Hippocampal formation (tissue), 2 donors: ENCODE measurements at places on chromosomes 16 and 17.

DNA sequence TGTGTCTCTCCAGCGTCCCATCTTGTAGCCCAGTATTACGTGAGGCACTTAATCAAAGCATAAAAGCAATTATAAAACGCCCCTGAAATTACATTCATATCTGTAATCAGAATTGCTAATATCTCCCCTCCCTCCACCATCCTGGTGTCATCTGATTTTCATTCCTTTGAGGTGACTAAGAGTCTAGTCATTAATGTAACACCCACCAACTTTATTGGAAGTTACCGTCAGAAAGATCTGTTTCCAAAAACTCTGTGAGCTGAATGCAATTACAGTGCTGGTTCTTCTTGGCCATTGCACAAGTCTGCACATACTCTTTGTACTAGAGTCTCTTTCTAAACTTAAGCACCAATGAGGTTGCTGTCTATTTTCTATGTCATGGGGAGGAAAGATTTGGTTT, 12.5 kb upstream of the MAF start:
- DNase-seq: no peak

GRCh38 chr16:75589306-75589705, 23.1 kb downstream of the GABARAPL2 start:
- no peak for DNase-seq

- DNase-seq: no peak
These were observed 303.7 kb downstream of the KCNJ2 start for GRCh38 chr17:70473049-70473448.

DNA sequence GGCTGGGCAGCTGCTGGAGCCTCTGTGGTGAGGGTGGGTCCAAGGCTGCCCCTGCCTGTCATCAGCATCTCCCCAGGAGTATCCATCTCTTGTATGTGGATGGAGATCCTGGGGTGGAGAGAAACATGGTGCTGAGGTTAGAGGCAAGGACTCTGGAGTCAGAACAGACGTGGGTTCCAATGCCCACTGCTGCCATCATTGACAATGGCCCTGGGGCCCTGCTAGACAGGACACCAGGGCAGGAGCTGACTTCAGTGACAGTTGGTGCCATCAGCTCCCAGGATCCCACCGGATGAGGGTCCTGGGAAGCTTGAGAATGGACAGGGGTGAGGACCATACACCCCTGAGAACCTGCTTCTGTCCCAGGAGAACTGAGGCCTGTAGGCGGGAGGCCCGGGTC, 15.6 kb downstream of the MYLK3 start:
- no peak for DNase-seq

DNA sequence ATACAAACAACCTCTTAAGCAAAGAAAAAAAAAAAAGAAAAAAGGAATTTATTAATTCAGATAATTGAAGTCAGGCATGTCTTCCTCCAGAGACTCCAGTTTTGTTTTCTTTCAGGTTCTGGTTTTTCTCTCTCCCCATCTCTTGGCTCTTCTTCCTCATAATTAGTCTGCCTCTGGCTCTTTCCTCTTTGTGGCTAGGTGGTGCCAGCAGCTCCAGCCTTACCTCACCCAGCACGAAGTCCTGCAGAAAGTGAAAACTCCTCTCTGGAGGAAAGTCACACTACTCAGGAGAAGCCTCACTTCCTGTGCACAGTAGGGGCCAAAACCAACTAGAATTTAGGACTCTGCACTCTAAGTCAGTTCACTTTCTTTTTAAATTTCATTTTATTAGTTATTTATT, 10.3 kb upstream of the NFAT5 start:
- no peak for DNase-seq

GRCh38 chr16:2145843-2146242, 2.6 kb upstream of the RAB26 start:
- no peak for DNase-seq

DNA sequence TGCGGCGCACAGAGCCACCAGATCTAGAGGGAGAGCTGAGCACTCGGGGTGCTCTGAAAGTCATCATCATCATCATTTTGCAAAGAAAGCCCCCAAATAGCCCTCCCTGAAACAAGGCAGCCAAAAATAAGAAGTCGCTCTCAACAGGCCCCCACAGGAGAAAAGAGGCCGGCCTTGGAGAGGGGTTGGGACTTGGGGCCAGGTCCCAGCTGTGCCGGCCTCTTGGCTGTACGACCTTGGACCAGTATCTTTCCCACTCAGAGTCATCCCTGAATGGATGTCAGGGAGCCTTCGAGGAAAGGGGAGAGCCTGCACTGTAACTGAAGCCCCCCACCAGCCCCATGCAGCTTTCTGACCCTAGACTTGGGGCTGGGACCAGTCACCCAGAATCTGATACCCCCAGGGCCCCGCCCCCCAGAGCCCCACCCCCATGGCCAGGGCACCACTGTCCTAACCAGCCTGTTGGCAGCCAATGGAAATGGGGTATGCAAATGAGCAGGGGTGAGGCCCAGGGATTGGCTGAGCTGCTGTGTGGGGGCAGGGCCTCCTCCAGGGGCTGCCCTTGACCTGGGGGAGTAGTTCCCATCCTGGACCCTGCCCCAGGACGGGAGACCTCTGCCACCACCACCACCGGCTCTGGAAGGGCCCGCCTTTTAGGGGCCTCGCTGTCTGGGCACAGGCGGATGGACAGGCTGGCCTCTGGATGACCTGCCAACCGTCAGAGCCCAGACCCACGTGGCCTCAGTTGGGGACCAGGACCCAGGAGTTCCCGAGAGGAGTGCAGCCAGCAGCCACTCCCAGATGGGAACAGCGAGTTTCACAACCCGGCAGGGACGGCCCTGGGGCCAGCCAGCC, 15.4 kb downstream of the ZFPM1 start:
- DNase-seq: no peak

DNA sequence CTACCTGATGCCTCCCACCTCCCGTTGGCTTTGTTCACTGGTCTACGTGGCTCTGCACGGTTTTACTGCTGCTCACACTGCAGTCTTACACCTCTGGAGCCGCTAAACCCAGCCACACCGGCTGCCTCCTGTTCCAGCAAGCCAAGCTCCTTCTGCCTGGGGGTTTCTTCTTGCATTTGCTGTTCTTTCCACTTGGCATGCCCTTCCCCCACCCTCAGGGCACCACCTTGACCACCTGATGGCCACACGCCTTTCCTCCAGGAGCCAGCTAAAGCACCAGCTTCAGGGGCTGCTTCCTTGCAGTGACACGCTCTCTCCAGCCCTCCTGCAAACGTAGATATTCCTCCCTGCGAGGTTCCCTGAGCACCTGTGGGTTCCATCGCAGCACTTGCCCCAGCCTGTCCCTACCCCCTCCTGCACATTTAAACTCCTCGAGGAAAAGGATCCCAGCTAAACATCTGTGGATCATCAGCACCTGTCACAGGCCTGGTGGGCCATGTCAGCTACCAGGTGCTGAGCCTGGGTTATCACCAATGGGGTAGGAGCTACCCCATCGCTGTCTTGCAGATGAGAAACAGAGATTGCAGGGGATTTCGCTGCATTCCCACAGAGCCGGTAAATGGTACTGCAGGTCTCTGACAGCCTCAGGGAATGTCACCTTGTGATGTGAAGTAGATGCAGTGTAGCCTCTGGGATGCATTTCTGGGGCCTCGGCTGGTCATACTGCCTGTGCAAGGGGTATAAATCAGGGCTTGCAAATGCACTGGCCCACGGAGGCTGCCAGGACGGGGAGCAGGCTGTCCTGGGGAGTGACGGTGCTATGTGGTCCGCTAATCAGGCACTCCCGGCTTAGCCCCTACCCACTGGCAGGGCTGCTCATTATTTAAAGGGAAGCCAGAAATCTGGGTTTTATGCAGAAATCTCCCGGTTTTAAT, 285.2 kb downstream of the CPPED1 start:
- no peak for DNase-seq

DNA sequence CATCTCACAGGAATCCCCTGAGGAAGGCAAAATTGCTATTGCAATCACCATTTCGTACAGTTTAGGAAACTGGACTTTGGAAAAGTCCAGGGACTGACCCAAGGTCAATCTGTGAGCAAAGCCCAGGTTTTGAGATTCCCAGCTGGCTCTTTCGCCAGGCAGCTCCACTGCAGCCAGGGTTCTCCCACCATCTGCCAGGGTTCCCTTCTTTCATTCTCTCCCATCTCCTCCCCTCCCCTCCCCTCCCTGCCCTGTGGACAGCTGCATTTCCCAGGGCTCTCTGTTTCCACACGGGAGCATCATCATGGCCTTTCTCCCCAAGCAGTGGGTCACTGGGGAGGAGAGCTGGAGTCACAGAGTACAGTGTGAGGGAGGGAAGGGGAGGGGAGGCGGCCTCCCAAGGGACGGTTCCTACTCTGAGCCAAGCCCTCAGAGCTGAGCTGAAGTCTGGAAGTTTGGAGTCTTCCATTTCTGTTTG, 11.9 kb upstream of the GSDMA start:
- no peak for DNase-seq

DNA sequence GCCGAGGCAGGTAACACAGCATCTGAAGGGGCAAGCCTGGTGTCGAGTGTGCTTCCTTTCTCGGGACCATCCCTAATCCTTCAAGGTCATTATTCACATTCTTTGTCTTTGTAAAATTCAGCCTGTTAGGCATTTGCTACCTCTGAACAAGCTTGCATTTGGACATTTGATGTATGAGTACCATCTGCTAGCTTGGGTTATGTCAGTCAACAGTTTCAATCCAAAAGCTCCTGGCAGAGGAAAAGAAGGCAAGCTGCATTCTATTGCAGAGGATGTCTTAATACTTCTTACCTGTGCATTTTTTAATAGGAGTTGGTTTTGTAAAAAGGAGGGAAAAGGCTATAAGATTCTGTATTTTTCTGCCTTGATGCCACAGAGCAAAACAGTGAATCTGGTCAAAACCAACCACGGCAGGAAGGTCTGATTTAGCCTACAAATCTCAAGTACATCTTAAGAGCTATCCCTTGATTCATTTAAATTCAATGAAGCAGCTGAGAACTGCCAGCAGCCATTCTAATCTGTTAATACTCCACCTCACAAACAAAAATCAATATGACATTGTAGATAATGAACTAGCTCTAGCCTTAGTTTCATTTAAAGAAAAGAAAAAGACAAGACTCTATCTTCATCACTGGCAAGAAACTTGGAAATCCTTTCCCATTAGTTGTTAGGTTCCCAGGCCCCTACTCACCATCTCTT, 39.0 kb downstream of the TEX2 start:
- DNase-seq: no peak

DNA sequence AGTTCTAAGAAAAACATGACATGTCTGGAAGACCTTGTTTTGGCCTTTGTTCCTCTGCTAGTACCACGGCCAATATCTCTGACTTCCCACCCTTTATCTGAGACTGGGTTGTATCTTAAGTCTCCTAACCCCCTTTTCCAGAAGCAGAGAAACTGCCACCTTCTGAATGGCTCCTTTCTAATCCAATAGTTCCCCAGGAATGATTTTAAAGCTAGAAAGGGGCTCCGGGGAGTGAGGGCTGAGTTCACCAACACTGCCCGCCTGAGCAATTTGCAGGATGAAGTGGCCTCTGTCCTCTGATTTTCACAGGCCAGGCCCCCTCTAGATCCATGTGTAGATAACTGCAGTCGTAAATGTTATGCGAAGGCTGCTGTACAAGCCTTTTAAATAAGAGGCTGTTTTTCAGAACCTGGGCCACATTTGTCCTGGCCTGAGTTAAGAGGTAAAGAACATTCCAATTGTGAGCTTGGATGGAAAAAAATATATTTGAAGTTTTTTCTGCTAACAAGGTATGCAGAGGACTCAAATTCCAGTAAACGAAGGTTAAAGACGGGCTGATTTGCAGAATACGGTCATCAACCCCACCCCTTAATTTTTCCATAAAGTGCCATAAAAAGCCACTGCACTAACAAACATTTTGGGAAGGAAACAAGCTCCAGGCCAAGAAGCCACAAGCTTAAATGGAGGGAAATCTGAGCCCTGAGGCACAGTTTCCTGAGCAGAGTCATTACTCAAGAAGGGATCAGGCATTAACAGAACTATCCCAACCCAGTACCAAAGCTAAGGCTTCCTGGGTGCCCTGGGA, 117.0 kb upstream of the MAF start:
- DNase-seq: no peak

- no peak for DNase-seq
These were observed 10.5 kb downstream of the FAM83G start for GRCh38 chr17:18993905-18994526.

DNA sequence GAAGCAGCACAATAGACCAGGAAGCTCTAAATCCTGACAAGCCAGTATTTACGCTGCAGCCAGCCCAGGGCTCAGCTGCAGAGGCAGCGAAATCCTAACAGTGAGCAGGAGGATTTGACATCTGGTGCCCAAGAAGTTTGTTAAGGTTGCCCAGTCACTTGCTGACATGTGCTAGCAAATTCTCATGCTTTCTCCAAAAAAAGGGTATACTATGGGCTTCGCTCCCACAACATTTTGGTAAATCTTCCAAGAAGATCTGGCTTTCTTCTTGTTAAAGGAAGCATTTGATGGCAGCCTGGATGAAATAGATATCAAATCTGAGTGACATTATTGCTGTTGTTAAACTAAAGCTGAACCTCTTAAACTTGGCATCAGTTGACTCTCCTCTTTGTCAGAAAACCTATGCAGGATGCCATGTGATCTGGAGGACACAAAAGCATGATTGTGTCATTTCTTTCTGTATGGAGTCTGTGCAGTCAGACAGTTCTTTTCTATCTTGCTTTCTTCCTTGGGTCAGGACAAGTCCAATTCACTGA, 949.7 kb upstream of the RBFOX1 start:
- no peak for DNase-seq

DNA sequence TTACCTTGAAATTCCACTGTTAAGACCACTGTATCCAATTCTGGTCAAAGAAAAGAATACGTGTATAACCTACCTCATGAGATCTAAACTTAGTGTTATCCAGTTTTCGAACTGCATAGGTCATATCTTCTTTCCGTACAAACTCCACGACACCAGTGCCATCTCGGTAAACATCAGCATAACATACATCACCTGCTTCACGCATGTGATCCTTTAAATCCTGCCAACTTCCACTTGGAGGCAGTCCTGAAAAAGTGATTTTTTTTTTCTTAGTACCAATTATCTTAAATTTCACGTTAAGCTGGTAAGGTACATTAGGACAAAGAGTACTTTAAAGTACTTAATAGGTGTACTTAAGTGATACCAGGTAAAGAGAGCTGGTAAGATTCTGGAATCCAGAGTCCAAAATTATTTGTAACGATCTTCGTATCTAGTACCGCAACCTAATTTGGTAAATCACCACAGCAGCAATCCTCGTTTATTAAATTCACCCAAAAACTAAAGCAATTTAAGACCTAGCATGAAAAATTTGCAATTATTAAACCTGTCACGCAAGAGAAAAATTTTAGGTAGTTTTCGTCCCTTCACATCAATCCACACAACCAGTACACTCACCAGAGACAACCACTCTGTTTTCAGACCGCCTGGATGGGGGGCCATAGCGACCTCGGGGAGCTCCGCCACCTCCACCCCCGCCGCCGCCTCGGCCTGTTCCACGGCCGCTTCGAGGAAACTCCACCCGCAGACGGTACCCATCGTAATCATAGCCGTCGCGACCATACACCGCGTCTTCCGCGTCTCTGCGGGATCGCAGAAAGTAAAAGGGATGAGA, 1.1 kb downstream of the SRSF1 start:
- DNase-seq: no peak

- no peak for DNase-seq
These were observed 6.6 kb downstream of the KRABD2 start for GRCh38 chr17:8369944-8370343.
